ENCODE measurements at places on chromosomes 12 and 14.

DNA sequence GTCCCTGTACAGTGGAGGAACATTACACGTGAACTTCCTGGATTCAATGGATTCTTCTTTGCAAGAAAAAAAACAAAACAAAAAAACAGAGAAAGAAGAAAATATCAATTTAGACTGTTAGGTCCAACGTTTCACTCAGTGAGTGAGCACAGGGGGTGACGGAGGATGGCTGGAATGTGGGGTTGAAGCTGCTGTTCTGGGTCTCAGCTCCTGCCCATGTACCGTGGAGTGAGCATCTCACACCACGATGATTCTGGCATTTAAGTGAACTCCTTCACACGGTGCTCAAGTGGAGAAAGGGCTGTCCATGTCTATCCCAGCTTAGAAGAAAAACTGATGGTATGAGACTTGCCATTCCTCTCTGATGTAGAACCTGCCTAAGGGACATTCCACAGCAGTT is 23.2 kb downstream of the CCND2 start:
- no peak for DNase-seq

- no peak for DNase-seq
These were observed 279.3 kb upstream of the PDE3A start for GRCh38 chr12:20089077-20089476.

DNA sequence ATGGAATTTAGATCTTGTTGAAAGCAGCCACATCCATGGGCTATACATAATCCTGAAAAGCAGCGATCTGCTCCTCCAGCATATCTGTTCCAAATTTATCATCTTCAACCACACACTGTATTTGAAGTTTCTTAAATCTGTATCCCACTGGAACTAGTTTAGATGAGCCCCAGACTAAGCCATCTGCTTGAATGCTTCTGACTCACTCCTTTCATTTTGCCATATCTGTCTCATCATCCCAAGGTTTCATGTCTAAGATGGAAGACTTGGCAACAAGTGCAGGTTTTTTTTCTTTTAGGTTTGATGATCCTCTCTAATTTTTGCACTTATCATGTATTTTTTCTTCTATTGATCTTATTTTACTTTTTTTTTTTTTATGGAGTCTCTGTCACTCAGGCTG is 54.4 kb upstream of the TMEM263 start:
- no peak for DNase-seq

DNA sequence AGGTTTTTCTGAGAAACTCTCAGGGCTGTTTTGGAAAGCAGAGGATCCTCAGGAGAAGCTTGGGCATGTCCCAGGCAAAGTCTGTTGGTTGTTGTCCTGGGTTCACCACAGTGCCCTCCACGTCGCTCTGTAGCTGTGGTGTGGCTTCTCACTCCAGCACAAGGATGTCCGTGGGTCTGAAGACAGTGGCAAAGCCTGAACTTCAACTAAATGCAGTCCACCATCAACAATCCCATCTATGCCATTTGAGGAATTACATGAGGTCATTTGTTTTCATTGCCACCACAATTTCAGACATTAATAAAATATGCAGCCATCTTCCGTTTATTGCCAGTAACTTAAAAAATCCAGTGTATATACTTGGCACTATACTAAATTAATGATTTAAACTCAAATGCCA is 272.1 kb downstream of the LRIG3 start:
- no peak for DNase-seq

DNA sequence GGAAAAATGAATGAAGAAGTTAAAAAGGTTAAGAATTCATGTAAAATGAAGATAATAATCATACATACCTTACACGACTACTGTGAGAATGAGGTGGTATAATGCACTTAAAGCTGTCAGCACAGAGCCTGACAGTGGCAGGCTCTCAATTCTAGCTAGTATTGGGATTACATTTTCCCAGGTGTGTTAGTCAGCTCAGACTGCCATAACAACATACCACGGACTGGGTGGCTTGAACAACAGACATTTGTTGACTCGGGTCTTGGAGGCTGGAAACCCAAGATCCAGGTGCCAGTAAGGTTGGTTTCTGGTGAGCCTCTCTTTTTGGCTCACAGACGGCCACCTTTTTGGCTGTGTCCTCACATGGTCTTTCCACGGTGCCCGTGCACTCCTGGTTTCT is 167.8 kb downstream of the CHST11 start:
- DNase-seq, result no peak

GRCh38 chr12:3229577-3229976 is 152.4 kb downstream of the TSPAN9 start:
- DNase-seq, result no peak

- DNase-seq, result no peak
These were observed 137.8 kb downstream of the SLC25A21 start for GRCh38 chr14:37034410-37035285.

- DNase-seq, result no peak
These were observed 289.7 kb downstream of the RAD51B start for GRCh38 chr14:68109132-68109900.

DNA sequence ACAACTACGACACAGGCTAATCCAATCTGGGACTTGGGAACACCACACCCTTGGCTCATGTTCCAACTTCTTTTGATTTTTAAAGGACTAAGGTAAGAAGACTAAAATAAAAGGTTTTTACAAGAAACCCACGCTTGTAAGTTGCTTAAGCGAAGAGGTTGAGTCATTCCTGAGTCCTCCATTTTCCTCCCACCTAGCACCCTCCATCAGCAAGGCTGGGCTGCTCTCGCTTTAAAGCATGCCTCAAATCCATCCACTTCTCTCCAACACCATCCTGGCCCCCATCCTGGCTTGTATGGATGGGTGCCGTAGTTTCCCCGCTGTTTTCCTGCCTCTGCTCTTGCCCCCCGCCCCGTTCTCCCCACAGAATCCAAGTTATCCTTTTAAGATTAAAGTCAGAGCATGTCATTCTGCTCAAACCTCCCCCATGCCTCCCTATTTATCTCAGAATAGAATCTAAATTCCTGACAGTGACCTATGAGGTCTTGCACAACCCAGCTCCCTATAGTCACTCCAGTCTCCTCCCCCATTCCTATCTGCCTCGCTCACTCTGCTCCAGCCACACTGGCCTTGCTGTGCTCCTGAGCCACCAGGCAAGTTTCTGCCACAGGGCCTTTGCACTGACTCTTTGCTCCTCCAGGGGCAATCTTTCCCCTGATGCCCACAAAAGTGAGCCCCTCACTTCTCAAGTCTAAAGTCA is 34.5 kb downstream of the SCARB1 start:
- no peak for DNase-seq

DNA sequence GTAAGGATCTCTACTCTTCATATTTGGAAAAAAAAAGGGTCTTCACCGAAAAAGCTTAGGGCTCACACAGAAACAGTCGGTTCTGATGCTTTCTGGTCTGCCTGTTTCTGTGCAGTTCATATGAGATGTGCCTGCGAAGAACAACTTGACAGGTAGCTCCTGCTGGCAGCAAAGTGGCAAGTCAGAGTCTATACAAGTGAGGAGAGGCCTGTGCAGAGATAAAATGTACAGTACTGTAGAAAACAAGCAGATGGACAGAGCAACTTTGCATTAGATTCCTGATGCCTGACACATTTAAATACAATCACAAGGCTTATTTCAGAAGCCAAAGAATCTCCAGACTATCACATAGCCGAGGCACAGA is 936.0 kb downstream of the DIO2 start:
- DNase-seq, result no peak
